SK-N-DZ (cell line): ENCODE measurements at places on chromosomes 2 and 18.

DNA sequence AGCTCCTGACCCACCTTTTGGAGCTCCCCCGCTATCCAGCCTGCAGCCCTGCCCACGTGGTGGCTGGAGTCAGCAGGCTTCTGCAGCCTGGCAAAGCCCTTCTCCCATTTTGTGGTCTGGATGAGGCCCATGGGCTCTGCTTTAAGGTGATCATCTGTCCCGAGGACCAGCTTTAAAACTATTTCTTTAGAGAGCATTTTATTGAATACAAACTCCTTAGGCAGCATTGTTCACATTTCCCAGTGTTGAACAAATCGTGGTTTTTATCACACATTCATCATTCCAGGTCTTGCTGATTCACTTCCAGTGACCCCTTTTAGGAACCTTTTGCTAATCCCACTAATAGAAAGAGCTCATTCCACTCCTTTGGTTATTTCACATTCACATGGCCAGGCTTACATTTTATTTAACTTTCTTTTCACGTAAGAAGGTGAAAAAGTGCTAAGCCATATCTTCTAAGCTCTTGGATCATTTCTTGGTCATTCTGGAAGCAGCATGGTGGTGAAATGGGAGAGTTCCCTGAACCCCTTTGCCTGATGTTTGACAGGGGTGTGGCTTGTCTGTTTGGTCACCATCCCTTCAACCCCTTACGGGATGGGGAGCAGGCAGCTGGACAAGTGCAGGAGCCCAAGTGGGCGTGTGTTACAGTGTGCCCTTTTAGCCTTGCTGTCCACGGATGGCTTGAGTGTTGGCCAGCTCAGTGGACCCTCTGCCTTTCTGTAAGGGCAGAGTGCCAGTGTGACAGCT lies 80.4 kb upstream of the RAPGEF4 start:
- DNase-seq, result no peak

DNA sequence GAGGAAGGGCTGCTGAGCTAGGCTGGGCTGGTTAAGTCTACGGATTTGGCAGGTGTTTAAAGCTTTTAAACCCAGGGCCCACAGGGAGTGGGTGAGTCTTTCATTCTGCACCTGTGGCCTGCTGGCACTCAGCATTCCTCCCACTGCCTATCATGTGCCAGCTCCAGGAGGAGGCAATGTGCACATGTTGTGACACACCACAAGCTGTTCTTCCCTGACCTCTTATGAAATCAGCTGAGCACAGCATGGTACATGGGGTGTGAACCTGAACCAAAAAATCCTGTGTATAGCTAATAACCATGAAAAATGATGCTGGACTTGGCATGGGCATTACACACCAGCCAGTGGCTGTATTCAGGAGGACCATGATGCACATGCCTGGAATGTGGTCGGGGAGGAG lies 297.9 kb upstream of the MMADHC start:
- no peak for DNase-seq

DNA sequence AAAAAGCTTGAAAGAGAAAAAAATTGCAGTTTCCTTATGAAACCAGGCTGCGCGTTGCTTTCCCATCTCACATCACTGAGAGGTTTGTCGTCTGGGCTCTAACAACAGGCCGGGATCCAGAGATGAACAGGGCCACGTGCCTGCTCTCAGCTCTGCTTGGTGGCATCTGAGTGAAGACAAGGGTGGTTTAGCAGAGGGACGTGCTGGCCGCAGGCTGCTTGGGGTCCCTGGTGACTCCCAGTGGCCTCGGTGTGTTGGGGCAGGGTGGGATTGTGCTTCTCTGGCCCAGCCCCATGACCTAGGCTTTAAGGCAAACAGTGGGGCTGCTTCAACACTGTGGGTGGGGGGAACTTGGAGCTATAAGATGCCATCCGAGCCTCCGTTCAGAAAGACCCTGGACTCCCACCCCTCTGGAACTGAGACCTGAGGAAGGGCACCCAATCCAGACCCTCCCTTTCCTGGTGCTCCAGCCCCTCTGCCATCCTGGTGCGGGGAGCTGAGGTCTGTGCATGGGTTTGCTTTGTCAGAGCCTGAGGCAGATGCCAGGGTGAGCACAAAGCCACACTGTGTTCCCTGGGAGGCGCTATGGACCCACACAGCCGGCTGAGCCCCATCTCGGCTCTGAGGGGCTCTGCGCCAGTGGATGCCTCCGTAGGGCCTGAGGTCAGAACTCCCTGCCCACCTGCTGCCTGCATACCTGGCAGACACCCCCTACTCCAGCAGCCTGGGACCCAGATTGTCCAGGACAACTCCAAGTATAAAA lies 18.4 kb upstream of the HPCAL1 start:
- no peak for DNase-seq

DNA sequence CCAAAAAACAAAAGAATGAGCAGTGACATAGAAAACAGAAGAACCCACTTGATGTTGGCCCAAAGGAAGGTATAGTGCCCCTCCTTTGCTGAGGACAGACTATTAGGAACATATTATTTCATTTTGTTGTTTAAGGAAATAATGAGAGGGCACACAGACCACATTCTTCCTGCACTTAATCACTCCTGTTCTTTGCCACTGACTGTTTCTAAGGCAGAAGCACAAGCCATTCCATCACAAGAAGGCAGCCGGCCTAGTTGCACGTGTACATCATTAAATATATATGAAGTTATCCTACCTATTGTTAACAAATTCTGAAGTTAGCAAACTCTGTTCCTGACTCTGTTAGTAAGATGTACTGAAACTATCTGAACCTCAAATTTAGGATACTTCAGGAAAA lies 110.0 kb downstream of the LNPK start:
- DNase-seq, result no peak

GRCh38 chr2:76467326-76467725 lies 756.6 kb upstream of the GCFC2 start:
- no peak for DNase-seq

DNA sequence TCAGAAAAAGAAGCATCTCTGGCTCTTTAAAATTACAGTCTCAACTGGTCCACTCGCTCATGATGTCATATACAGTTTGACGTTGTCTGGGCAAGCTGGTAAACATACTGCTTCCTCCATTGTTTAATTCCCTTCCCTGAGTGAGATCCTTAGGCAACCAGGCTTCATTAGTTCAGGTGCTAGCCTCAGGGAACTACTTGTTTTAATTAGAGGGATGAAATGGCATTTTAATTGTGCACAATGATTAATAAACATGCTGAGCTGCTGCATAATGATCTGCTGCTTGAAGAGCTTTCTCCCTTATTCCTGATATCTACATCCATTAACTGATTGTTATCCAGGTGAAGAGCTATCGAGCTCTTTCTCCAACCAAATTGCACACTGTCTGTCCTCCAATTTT lies 195.6 kb upstream of the ETAA1 start:
- DNase-seq, result no peak

DNA sequence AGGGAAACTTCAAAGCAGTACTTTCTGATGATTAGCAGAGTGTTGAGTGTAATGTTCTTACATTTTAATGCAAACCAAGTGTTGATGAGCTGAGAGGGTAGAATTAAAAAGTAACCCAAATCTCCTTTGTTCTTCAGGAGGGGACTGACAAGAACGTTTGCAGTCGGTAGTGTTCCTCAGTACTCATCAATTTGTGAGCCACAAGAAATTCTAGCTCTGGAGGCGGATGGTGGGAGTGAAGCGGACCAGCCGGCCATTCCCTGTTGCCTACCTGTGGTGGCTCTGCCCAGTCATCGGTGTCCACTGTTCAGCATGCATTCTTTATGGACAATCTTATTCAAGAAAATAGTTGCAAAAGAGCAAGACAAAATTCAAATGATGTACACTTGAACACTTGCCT lies 438.6 kb upstream of the POU3F3 start:
- no peak for DNase-seq

- DNase-seq, result no peak
Measured at GRCh38 chr2:101153787-101154186, 2.6 kb upstream of the TBC1D8 start.

GRCh38 chr18:49447810-49448745 lies 12.4 kb downstream of the DYM start:
- DNase-seq, result peak; percentile 38

DNA sequence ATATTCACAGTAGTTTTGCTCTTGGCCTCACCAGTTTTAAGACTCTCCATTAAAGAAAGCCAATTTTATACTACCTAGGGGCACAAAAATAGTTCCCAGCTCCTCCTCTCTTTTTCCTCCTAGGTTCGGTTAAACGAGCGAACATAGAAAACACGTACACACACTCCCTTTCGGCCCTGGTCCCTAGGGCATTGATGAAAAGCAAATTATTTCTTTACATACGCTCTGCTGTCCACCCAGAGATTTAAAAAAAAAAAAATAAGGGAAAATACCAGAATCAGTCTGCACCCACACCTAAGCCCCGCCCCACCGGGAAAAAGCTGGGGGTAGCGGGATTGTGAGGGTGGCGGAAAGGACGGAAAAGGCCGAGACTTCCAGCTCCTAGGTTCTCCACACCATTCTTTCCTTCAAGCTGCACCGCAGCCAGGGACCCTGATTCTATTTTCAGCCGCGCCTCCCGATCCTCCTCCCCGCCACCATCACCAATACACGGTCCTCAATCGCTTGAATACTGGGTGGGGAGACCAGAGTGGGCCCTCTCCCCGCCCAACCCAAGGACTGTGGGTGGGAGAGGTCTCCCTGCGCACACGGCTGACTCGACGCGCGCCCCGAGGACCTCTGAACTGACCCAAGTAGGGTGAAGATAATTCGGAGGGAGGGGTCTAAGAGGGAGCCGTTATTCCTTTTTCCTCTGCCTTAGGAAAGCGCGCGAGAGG lies 769 bp downstream of the ATF2 start:
- DNase-seq, result peak; percentile 73

GRCh38 chr2:227366769-227367426 lies 12.2 kb downstream of the TM4SF20 start:
- peak; percentile 74 for DNase-seq

DNA sequence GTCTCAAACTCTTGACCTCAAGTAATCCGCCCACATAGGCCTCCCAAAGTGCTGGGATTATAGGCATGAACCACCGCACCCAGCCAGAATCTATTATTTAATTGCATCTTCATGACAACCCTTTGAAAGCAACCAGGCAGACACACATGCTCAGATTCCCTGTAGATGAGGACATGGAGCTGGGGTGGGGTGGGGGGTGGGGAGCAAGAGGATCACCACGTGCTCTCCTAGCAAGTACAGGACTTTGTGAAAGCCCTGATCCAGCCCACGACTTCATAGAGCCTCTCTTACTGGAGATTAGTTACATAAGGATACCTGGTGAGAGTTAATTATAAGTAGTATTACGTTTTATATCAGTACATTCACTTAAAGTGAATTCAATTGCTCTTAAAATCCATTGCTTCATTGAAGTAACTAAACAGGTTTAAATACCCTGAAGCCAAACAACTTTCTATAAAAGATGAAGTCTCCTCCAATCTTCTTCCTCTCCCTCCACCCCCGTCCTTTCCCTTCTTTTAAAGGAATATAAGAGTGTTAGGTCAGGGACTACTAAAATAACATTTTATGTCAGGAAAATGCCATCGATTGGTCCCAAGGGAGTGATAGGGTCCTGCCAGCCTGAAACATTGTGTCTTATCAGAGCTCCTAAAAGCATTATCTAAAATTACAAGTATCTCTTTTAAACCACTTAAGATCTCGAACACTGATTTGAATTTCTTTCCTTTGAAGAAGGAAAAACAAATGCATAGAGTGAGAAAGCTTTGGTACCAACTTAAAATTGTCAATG lies 123.9 kb downstream of the EPHA4 start:
- no peak for DNase-seq

- no peak for DNase-seq
Measured at GRCh38 chr2:32838949-32839348, 107.8 kb upstream of the LTBP1 start.

DNA sequence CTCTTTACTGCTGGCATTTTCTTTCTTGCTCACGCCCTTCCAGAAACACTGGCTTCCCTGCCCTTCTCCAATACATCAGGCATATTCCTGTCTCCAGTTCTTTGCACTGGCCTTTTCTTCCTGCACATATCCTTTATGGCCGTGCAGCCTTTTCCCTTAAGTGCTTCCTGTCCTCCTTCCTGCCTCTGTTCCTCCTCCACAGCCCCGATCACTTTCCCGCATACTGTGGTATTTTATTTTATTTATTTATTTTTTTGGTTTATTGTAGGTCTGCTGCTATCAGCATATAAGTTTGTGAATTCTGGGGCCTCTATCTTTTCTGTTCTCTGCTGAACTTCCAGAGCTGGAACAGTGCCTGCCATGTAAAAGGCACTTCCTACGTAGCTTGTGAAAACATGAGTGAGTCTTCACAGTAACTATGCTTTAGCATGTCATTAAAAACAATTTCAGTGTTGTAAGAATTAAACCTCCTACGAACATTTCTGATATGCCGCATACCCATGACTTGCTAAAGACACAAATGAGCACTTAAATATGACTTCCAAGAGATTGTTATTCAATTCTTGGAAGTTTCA lies 289.1 kb downstream of the TRIB2 start:
- DNase-seq, result peak; percentile 29

DNA sequence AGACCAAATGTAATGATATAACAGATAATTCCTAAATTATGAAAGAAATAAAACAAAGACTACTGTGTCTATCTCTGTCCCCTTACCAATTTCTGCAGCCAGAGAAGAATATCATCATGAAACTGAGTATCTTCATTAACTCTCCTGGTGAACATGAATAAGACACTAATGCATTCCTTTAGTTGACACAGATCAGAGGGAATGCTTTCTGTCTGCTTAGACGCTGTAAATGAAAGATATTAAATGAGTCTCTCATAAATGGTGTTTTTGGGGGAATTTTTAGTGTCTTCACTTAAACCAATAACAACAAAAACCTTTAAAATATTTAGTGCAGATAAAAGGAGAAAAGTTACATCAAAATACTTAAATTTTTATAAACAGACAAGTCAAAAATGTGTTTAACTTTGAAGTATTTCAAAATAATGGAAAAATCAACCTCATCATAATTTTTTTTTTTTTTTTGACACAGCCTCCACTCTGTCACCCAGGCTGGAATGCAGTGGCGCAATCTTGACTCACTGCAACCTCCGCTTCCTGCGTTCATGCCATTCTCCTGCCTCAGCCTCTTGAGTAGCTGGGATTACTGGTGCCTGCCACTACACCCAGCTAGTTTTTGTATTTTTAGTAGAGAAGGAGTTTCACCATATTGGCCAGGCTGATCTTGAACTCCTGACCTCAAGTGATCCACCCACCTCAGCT lies 16.0 kb downstream of the EPG5 start:
- DNase-seq, result no peak

GRCh38 chr2:5695654-5696403 lies 3.6 kb downstream of the SOX11 start:
- DNase-seq, result no peak

DNA sequence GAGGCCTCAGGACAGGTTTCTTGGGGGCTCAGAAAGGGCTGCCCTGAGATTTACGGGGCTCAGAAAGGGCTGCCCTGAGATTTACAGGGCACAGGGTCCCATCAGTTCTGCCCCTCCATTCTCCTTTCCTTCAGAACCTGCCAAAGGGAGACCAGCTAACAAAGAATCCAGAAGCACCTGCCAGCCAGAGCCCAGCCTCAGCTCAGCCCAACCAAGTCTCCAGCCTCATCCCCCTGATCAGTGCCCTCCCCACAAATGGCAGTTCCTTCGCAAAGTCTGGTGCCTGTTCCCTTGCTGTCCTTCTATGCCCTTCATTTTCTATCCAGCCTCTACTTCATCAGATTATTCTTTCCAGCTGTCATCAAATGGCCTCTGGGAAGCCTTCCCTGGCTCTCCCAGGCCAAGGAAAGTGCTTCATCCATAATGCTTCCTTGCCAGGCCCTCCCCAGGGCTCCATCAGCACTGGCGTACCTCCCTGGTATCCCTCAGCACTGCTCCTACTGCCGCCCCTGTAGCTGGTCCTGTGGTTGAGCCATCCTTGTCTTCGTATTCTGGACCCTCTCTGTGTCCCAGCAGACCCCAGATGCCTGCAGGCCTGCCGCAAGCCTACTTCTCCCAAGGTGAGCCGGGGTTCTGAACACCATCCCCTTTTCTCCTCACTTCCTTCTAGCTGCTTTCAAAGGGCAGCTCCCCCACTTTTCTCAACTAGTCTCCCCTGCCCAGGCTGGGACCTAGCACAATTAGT lies 96.2 kb upstream of the EPAS1 start:
- DNase-seq, result no peak
